ENCODE measurements at places on chromosomes 6 and 20. TPM values are rescaled to one million over a fixed set of nuclear protein-coding genes. Genes with fewer than 3 reads are reported as not detected.

Gene NEDD9
- polyA plus RNA-seq, result 67.0 TPM

Gene TFAP2D
- not detected for polyA plus RNA-seq

Gene CLIC5
- 209 TPM for polyA plus RNA-seq

Gene CCDC170
- 5.3 TPM for polyA plus RNA-seq

Gene YWHAB
- 236 TPM for polyA plus RNA-seq

Gene THBD
- polyA plus RNA-seq, result 4.2 TPM

Gene SLC12A5
- polyA plus RNA-seq, result 1.8 TPM

Gene PBOV1
- 0.13 TPM for polyA plus RNA-seq

Gene FRK
- polyA plus RNA-seq, result 5.8 TPM

Gene STX11
- polyA plus RNA-seq, result 0.27 TPM

Gene MACROD2
- polyA plus RNA-seq, result 17.2 TPM

Gene MUCL3
- polyA plus RNA-seq, result 0.10 TPM

Gene NAPB
- polyA plus RNA-seq, result 28.2 TPM

GRCh38 chr20:50250679-50251382 lies 60.2 kb downstream of the CEBPB start:
- DNase-seq, result no peak

- DNase-seq, result no peak
These were observed 78.2 kb upstream of the PTPRK start for GRCh38 chr6:128598571-128598970.

DNA sequence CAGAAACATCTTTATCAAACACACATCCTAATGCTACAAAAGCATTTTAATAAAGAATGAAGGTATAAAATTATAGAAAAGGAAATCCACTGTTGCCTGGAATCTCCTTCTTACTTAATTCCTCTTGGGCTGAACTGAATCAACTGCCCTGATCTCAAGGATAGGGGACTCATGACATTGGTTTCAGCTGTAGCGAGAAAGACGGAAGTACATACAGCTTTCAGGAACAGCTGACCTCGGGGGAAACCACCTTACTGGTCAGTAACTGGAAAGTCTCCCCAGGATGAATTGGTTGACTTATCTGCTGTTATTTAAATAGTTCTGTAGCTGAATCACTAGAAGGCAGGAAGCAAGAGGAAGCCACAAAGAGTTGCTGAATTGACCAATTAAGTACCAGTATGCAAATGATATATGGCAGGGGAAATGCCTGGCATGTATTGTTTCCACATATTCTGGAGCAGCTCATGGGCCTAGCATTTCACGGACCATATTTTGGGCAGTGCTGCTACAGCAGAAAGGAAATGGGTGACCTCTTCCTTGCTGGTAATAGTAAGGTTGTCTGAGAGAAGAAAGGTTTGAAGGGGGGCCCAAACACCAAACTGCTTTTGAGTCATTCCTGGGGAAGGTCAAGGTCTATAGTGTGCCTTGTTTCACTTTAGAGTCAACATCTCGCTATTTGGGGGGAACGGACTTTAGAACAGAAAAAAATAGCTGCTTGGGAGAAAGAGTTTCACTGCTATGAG lies 43.7 kb upstream of the MAP7 start:
- no peak for DNase-seq

DNA sequence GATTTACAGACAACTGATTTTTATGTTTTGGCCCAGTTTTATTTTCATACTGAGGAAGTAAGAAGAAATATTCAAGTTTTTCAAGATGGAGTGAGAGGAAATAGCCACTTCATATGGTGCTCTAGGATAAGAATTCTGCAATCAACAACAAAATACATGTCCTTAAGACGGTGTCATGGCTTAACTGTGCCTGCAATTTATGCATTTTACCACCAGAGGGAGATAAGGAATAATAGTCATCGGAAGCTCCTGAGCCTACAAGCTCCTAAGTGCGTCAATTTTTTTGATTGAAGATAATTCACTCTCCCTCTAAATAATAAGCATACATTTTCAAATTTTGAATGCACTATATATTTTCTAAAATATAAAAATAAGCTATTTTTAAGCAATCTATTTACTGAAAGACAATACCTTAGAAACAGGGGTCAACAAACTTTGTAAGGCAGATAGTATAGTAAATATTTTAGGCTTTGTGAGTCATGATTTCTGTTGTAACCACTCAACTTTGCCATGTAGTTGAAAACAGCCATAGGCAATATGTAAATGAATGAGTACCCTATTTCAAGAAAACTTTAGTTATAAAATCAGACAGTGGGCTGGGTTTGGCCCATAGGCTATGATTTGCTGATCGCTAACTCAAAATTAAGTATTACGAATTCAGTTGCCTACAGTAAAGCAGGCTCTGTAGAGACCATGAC lies 230.9 kb upstream of the DTNBP1 start:
- DNase-seq, result no peak

- no peak for DNase-seq
These were observed 5.8 kb downstream of the SLPI start for GRCh38 chr20:45248609-45249008.

GRCh38 chr20:6152777-6153176 lies 29.9 kb upstream of the FERMT1 start:
- DNase-seq, result no peak

DNA sequence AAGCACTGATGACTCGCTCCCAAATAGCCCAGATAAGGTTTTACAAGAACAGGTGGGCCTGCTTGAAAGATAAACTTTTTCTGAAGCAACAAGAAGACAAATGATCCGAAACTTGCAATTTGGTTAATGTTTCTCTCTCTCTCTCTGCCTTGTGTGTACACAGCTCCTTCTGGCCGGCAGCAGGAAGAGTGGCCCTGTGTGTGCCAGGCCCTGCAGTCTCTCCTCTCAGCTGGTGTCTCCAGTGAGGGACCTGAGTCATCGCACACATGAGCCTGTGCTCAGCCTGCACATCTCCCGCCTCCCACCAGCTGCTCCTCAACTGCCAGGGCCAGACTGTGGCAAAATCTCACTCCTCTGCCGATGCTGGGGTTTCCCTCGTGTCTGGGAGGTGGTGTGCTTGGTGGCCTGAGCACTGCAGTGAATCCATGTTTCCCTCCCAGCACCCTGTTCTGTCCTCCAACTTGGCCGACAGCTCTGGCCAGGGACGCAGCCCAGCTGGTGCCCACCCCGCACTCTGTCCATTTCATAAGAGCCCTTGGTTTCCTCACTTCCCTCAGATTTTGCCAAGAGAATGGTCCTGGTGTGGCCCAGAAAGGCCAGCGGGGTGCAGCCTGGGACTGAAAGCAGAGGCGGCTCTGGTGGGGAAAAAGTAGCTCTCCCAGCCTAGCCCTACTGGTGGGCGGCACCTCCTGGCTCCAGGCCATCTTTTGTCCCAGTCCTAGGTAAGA lies 49.4 kb downstream of the ERMARD start:
- DNase-seq, result no peak

GRCh38 chr6:137261761-137262160 lies 42.6 kb upstream of the IFNGR1 start:
- no peak for DNase-seq

- no peak for DNase-seq
These were observed 41.3 kb downstream of the FRK start for GRCh38 chr6:116019428-116019827.

- no peak for DNase-seq
These were observed 2.6 kb downstream of the TOMM6 start for GRCh38 chr6:41790045-41790444.

DNA sequence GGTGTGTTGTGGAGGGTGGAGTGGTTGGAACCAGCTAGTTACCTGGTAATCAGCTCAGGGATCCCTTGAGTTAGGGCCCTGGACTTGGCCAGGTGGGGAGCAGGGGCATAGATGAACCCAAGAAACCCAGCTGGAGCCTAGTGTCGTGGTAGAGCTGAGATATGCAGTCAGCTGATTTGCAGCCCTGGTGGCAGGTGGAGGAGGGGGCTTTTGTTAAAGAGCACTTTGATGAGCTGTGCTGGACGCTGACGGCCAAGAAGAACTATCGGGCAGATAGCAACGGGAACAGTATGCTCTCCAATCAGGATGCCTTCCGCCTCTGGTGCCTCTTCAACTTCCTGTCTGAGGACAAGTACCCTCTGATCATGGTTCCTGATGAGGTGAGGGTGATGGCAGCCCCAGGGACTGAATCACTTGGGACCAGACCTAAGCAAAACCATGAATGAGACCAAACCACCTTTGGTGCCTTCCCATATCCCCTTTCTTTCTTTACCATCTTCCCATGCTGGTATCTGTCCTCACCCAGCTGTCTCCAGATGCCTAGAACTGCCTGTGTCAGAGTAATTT lies 12.7 kb downstream of the DEF6 start:
- DNase-seq, result no peak

- no peak for DNase-seq
These were observed 124.9 kb upstream of the NRN1 start for GRCh38 chr6:6131492-6132109.

GRCh38 chr6:28543651-28544610 lies 18.2 kb downstream of the GPX5 start:
- peak; percentile 47 for DNase-seq
